ENCODE measurements at places on chromosomes 13 and 19. TPM values are rescaled to one million over a fixed set of nuclear protein-coding genes. Genes with fewer than 3 reads are reported as not detected.

The ATXN8OS gene
- not detected for total RNA-seq

The PIK3R2 gene
- 15.0 TPM for total RNA-seq

The ZNF649 gene
- 10.7 TPM for total RNA-seq

DNA sequence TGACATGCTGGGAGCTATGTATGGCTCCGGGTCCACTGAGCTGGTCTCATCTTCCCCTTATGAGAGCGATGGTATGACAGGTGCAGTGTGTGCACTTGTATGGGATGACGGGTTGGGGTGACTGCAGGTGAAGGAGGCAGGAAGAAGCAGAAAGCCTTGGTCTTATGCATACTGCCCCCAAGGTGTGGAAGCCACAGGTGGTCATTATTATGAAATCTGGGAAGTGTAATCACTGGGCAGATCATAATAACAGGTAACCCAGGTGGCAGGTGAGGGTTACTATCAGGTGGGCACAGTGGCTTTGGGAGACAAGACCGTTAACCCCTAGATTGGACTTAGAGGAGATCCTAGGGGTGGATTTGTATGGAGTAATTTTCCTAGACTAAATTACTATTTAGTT is 118.0 kb downstream of the RFC3 start:
- H3K4me1 ChIP-seq = no peaks in the 10 kb centered on the region
- no peak for DNase-seq
- H3K27ac ChIP-seq = no peak overlapping the region
- no peaks in the 10 kb centered on the region for H3K36me3 ChIP-seq
- no peak overlapping the region for H3K4me3 ChIP-seq

- no peak overlapping the region for H3K4me3 ChIP-seq
- no peak for DNase-seq
- no peaks in the 10 kb centered on the region for H3K36me3 ChIP-seq
Measured at GRCh38 chr13:97555034-97555433, 121.1 kb downstream of the RAP2A start.

DNA sequence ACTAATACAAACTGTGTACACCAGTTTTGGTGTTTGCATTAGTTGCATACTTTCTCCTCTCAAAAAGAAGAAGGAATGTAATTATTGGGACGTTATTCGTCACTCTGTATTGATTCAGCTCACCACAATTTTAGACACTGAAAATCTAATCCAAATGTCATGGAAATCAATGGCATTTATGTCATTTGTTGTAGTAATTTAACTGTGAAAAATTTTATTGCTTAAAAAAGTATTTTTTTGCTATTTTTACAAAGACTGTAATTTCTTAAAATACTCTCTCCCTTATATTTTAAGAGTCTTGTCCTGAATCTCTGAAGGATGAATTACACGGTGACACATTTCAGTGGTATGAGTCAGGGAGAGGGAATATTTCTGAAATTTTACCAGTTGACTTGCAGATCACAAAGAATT is 2117.6 kb downstream of the PCDH9 start:
- H3K27ac ChIP-seq = no peak overlapping the region
- DNase-seq = no peak
- no peaks in the 10 kb centered on the region for H3K27me3 ChIP-seq
- no peaks in the 10 kb centered on the region for H3K4me1 ChIP-seq

Measured in activated CD8-positive, alpha-beta T cell treated with anti-CD3 and anti-CD28 coated beads for 36 hours (primary cell).